ENCODE measurements at places on chromosomes 7 and 10.

- no peak for DNase-seq
Observed at GRCh38 chr10:4306871-4307270, 519.1 kb upstream of the AKR1E2 start.

DNA sequence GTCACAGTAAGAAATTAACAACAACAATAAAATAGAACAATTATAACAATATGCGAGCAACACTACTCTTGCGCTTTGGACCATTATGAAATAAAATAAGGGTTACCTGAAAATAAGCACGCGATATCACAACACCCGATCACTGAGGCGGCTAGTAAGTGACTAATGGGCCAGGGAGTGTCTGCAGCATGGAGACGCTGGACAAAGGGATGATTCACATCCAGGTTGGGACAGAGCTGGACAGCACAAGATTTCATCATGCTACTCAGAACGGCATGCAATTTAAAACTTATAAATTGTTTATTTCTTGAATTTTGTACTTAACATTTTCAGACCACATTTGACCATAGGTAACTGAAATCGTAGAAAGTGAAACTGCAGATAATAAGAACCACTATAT lies 15.6 kb downstream of the HIBADH start:
- no peak for DNase-seq

GRCh38 chr10:29620112-29620690 lies 14.6 kb downstream of the SVIL start:
- DNase-seq, result no peak

DNA sequence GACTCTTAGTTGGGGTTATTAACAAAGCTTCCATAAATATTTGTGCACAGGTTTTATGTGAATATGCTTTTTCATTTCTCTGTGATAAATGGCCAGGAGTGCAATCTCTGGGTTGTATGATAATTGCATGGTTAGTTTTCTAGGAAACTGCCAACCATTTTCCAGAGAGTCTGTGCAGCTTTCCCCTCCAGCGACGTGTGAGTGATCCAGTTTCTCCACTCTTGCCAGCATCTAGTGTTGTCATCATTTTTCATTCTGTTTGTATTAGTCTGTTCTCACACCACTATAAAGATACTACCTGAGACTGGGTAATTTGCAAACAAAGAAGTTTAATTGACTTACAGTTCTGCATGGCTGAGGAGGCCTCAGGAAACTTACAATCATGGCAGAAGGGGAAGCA lies 319.6 kb upstream of the SHH start:
- no peak for DNase-seq

GRCh38 chr7:123367484-123368122 lies 166.8 kb downstream of the IQUB start:
- no peak for DNase-seq

DNA sequence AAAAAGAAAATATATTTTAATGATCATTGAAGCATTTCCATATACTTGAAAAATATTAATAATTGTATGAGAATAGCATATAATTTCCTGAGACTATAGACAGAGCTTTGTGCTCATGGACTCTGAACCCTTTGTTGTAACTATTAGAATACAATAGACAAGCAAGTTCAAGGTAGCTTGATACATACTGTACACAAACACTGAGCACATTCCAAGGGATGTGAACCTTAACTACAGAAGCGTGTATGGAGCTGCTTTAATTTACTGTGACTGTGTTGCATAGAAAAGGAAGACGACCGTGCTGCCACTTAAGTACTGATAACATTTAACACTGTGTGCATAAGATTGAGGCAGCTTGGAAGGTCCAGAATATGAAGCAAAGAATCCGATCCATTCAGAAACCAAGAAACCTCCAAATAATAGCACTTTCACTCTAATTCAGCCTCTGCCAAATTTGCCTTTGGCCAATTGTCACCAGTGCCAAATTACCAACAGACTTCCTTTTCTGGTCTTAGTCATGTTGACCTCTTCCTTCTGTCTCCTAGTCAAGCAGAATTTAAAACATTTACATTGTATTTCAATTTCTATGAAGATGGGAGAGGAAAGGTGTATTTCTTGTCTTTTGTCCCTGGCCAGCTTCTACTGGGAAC lies 566.1 kb upstream of the GALNT17 start:
- no peak for DNase-seq
